ENCODE measurements at places on chromosomes 13 and 19. TPM values are rescaled to one million over a fixed set of nuclear protein-coding genes. Genes with fewer than 3 reads are reported as not detected.

RYR1 gene
- total RNA-seq = 0.03 TPM

COX7A1 gene
- not detected for total RNA-seq

TMEM255B gene
- total RNA-seq = 0.48 TPM

MIA gene
- total RNA-seq = 234 TPM

LCP1 gene
- total RNA-seq = 10.7 TPM

GZMM gene
- 0.21 TPM for total RNA-seq

STXBP2 gene
- total RNA-seq = 1.3 TPM

ABCC4 gene
- total RNA-seq = 95.1 TPM

FEM1A gene
- 11.6 TPM for total RNA-seq

ACER1 gene
- not detected for total RNA-seq

MISP gene
- total RNA-seq = not detected

FAM216B gene
- not detected for total RNA-seq

ZNF728 gene
- 0.53 TPM for total RNA-seq

TDRD3 gene
- 85.7 TPM for total RNA-seq

C19orf67 gene
- not detected for total RNA-seq

All from SK-MEL-5 (cell line).